Neural progenitor cell (in vitro differentiated cells): ENCODE measurements at places on chromosomes 2 and 18. TPM values are rescaled to one million over a fixed set of nuclear protein-coding genes. Genes with fewer than 3 reads are reported as not detected.

- no peak overlapping the region for H3K4me3 ChIP-seq
- peaks cover 19% of the 10 kb centered on the region for H3K4me1 ChIP-seq
- no peaks in the 10 kb centered on the region for H3K36me3 ChIP-seq
- no peak overlapping the region for H3K27ac ChIP-seq
- DNase-seq = no peak
- no peaks in the 10 kb centered on the region for H3K27me3 ChIP-seq
Measured at GRCh38 chr2:40321016-40321623, 130.8 kb downstream of the SLC8A1 start.

ASB18 gene
- total RNA-seq = not detected in 2 replicates

DNA sequence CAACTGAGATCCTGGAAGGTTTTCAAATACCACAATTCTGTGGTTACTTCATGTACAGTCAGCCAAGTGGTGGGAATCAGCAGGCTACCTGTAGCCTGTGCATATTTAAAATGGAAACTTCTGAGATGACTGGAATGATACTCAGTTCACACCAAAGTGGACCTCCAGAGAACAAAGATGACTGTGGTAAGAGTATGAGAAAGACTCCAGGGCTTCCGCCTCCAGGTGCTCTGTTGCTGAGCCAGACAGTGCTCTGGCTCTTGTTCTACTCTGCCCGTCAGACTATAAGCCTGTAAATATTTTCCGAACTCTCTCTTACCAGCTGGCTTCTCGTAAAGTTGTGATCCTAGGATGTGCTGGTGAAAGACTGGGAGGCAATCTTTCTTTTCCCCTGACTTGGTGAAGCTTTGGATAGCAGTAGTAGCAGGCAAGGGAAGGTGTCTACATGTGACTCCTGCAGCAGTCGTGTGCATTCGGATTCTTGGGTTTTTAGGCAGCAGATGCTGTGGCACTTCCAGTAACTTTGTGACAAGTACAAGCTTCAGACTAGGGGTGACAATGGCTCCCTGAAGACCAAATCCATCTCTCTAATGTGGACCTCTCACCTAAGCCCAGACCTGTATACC lies 23.1 kb downstream of the ST3GAL5 start:
- H3K27me3 ChIP-seq = no peaks in the 10 kb centered on the region
- no peak overlapping the region for H3K4me3 ChIP-seq
- H3K36me3 ChIP-seq = no peaks in the 10 kb centered on the region
- DNase-seq = no peak

TLX2 gene
- not detected in 2 replicates for total RNA-seq

GRCh38 chr2:160826496-160826895 lies 332.9 kb upstream of the RBMS1 start:
- H3K27me3 ChIP-seq = no peaks in the 10 kb centered on the region
- no peaks in the 10 kb centered on the region for H3K36me3 ChIP-seq
- H3K27ac ChIP-seq = no peak overlapping the region

DNA sequence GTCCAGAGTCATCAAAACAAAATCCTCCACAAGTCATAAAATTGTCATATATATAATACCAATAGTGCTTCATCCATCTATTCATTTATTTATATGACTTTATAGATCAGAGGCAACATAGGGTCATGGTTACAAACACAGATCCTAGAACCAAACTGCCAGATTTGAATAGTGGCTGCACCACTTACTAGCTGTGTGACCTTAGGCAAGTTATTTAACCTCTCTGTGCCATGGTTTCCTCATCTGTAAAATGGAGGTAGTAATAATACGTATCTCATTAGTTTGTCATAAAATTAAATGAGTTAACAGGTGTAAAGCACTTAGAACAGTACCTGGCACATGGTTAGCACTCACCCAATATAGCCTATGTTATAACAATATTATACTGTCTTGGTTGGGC lies 58.9 kb upstream of the BZW1 start:
- no peak overlapping the region for H3K27ac ChIP-seq
- H3K4me3 ChIP-seq = no peak overlapping the region
- H3K27me3 ChIP-seq = no peaks in the 10 kb centered on the region
- H3K4me1 ChIP-seq = no peaks in the 10 kb centered on the region
- H3K36me3 ChIP-seq = no peaks in the 10 kb centered on the region

DNA sequence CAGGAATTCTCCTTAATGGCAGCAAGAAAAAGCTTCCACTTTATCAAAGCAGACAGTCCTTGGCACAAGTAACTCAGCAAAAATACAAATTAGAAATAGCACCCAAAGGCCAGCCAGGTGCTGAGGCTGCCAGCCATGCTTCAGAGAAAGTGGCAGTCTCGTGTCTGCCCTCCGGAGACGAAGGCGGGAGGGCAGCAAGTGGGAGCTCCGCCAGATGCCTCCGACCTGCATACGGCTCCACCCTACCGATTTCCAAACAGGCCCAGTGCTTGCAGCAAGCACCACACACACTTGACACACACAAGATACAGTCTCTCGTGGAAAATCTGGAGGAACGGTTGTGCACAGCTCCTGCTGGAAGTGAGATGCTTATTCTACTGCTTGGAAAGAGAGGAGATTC lies 134.9 kb upstream of the REV1 start:
- H3K27ac ChIP-seq = no peak overlapping the region
- H3K4me3 ChIP-seq = no peak overlapping the region
- DNase-seq = no peak
- H3K27me3 ChIP-seq = no peaks in the 10 kb centered on the region
- H3K36me3 ChIP-seq = no peaks in the 10 kb centered on the region
- H3K4me1 ChIP-seq = no peaks in the 10 kb centered on the region

ARL4C gene
- total RNA-seq = 87.6 and 96.6 TPM in 2 replicates

KCNE4 gene
- total RNA-seq = not detected in 2 replicates

SERPINB11 gene
- total RNA-seq = not detected in 2 replicates

- no peaks in the 10 kb centered on the region for H3K27me3 ChIP-seq
- no peaks in the 10 kb centered on the region for H3K36me3 ChIP-seq
Measured at GRCh38 chr2:190744041-190744440, 95.2 kb downstream of the NAB1 start.

DNA sequence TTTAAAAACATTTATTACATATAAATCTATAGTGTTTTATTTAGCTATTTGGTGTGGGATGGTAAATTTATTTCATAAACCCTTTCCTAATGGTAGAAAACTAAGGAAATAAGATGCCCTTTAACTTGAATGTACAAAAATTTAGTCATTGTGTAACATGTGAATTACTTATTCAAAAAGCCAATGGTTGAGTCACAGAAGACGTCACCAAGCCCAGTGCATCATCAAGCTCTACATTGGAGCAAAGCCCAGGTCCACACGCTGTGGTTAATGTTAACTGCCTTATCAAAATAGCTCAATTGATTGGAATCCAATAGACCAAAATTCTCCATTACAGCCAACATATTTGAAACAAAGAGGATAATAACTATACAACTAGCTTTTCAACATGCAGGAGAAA lies 145.5 kb upstream of the LYPD1 start:
- no peaks in the 10 kb centered on the region for H3K4me1 ChIP-seq
- H3K27ac ChIP-seq = no peak overlapping the region
- DNase-seq = no peak
- H3K4me3 ChIP-seq = no peak overlapping the region
- no peaks in the 10 kb centered on the region for H3K27me3 ChIP-seq

DNA sequence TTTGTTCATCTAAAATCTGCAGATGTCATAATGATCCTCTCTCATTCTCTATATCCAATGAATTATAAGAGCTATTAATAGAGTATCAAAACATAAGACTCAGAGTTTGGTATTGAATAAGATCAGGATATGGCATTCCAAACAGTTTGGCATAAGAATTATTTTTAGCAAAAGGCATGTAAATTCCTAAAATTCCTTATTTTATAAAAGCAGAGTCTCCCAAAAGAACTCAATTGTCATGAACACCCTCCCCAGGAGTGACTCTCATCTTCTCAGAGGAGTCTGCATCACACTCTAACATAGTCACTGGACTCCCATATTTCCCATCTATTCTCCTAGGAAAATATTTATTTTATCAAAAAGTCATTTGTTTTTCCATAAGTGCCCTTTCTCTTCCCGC lies 1710.2 kb upstream of the SLC39A10 start:
- H3K36me3 ChIP-seq = no peaks in the 10 kb centered on the region
- no peak for DNase-seq
- H3K4me3 ChIP-seq = no peak overlapping the region
- H3K27ac ChIP-seq = no peak overlapping the region
- H3K27me3 ChIP-seq = no peaks in the 10 kb centered on the region

DNA sequence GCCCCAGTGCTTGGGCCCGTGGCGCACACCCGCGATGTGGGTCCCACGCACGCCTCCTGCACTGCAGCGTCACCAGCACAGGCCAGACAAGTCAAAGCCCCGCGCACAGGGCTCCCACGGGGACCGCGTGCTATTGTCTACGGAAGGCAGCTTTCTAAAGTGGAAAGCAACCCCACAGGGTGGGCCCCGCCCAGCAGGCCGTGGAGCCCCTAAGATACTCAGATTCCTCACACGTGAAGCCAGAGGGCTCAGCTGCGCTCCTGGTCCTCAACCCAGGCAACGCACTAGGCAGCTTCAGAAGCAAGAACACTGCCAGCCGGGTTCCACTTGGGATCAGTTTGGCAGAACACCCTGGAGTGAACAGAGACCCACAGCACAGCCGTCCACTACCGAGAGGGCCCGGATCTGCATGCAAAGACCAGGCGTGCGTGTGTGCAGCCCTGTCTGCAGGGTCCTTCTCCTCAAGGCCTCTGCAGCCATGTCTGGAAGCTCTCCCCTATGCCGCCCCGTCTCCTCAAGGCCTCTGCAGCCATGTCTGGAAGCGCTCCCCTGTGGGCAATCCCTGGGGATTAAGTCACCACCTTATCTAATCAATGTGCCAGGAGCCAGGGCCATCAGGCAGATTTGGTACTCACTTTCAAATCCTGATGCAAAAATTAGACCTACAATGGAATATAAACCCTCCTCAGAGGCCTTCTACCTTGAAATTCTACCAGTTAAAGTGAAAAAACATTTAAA lies 231.3 kb downstream of the HDAC4 start:
- H3K4me1 ChIP-seq = no peaks in the 10 kb centered on the region
- no peaks in the 10 kb centered on the region for H3K27me3 ChIP-seq
- DNase-seq = no peak
- peaks cover 5% of the 10 kb centered on the region for H3K36me3 ChIP-seq
- no peak overlapping the region for H3K4me3 ChIP-seq
- H3K27ac ChIP-seq = no peak overlapping the region

INPP1 gene
- total RNA-seq = 0.50 and 1.6 TPM in 2 replicates

DNA sequence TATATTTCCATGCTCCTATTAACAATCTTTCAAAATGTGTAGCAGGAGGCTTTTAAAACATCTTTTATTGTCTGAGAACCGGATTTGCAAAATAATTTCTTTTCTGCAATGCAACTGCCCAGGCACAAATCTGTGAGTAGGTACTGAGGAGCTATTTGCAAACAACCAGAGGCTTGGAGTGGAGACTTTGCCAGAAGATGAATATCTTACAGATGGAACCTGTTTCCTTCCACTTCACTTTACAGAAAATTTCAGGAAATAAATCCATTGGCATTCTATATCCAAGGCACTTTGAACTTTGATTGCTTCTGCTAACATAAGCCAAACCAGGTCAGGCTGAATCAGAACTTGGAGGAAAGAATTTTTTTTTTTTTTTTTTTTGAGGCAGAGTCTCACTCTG lies 237.4 kb upstream of the REV1 start:
- no peak overlapping the region for H3K4me3 ChIP-seq
- H3K27me3 ChIP-seq = no peaks in the 10 kb centered on the region
- no peak for DNase-seq
- H3K27ac ChIP-seq = no peak overlapping the region
- no peaks in the 10 kb centered on the region for H3K36me3 ChIP-seq

DNA sequence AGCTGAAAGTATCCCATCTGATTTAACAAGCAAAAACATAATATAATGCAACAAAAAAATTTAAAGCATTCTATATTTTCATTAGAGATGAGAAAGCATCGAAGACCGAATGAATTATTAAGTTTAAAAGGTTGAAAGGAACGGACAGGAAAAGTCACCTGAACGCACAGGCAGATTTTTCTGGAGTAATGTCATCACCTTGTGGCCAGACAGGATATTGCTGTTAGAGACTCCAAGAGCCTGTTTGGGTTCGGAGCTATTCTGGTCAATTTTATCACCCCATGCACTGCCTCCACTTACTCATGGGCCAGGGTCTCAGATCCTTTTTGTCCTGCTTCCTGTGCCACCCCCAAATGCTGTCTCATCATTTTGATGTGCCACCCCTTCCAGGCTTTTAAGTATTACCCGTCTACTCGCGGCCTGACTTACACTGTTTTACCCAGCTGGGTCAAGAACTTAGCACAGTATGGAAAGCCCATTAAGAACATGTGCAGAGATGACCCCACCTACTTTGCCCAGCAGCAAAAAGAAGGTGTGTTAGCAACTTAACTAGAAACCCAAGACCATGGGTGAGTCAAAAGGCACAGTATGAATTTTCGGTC lies 27.3 kb downstream of the GKN2 start:
- no peaks in the 10 kb centered on the region for H3K27me3 ChIP-seq
- no peak overlapping the region for H3K4me3 ChIP-seq
- H3K36me3 ChIP-seq = no peaks in the 10 kb centered on the region
- peak; percentile 68 for DNase-seq

DNA sequence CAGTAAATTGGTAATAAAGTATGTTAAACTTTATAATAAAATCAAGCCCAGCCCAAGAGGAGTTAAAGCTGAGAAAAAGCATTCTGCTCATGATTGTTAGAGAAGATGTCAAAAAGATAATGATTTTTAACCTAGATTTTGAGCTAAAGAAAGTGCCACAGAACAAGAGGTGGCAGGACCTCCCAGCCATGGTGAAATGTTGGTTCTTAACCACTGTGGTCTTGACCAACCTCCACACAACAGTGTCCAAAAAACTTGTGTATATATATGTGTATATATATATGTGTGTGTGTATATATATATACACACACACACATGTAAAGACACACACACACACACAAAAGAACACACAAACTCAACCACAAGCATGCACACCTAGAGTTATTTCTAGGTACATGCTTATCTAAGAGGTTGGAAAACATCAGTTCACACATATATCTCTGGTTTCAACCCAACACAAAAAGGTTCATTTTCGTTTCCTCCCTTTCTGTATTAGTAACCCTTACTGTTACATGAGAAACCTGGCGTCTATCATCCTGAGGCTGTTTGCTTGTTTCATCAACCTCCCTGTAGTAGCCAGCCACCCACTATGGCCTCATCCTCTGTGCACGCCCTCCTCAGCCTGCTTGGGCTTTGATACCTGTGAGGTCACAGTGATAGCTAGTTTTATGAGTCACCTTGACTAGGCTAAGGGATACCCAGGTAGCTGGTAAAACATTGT lies 631.8 kb upstream of the ID2 start:
- no peaks in the 10 kb centered on the region for H3K27me3 ChIP-seq
- H3K4me1 ChIP-seq = no peaks in the 10 kb centered on the region
- no peaks in the 10 kb centered on the region for H3K36me3 ChIP-seq
- no peak overlapping the region for H3K4me3 ChIP-seq

- no peaks in the 10 kb centered on the region for H3K4me1 ChIP-seq
- no peak overlapping the region for H3K27ac ChIP-seq
- no peaks in the 10 kb centered on the region for H3K36me3 ChIP-seq
- DNase-seq = no peak
- H3K4me3 ChIP-seq = no peak overlapping the region
- no peaks in the 10 kb centered on the region for H3K27me3 ChIP-seq
Measured at GRCh38 chr2:38806015-38806732, 28.2 kb downstream of the GEMIN6 start.
